ENCODE measurements at places on chromosomes 2 and 18.
A peak's percentile ranks its signal among the peaks of the same experiment; 100 is the strongest.

DNA sequence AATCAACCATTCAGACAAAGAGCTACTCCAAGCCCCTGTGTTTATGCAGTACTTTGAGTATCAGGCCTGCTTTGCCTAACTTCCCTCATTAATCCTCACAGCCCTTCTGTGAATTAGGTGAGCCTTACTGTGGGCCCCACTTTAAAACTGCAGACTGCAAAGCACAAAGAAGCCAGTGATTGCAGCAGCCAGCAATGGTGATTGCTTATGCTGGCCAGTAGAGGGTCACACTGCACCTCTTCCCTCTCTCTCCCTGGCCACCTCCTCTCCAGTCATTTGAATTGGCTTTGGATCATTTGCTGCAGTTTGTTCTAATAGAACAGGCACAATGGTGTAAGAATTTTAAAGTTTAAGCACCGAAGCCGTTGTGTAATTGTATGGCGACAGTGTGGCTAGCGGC lies 229.9 kb downstream of the AGPS start:
- DNase-seq = no peak

DNA sequence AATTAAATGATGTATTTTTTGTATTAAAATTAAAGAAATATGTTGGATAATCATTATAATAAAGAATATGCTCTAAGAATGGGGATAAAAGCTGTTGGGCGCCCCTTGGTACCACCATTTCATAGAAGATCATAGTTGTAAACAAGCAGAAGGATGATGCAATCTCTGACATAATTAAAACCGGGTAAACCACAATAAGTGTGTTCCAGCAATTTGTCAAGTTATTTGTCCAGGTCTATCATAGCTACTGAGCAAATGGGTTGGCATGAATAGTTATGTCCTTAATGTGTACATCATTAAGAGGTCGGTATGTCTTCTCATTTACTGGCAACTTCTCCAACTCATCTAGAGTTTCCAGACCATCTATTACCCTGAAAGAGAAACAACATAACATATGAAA lies 6.7 kb upstream of the CLK1 start:
- no peak for DNase-seq

GRCh38 chr2:202051499-202052161 lies 18.0 kb downstream of the FZD7 start:
- DNase-seq = no peak

DNA sequence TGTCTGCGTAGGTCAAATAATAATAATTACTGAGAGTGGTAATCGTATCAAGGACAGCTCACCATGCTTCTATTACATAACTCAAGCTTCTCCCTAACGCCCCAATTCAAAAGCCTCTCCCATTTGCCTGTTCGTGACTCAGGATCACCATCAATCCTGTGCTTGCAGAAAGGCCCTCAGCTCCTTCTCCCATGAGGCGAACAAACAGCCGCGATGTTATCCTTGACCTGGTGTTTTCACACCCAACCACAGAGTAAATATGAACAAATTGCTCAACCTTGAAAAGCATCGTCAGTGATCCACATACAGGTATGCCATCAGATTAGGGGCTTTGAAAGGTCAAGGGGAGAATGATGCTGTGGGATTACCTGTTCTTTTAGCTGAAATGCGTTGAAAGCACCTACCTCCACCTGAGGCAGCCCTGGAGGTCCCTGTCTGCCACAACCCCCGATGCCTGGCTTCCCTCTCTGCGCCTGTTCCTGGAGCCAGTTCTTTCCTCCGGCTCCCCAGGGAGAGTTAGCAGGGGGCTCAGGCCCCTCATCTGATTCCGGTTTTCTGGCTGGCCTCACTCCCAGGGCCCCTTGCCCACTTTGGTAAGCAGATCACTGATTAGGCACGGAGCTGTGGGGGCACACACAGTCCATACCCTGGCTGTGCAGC lies 39.1 kb upstream of the ODC1 start:
- no peak for DNase-seq

DNA sequence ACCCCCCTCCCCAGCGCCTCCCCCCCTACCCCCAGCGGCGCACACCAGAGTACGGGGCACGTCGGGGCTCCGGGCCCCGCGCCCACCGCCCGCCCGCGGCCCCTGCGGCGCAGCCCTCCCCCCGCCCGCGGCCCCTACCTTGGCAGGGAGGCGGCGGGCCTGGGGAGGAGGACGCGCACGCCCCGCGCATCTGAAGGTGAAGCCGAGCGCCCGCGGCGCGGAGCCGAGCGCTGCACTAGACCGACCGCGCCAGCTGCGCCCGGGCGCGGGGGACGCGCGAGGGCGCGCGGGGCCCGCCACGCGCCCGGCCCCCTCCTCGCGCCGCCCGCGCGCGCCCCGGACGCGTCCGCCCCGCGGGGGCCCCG lies at the start of gene ZNF516:
Gene ZNF516, minus strand, starts transcription at position 237 of the 365 bp plus-strand sequence. CDS start 52,188 bp downstream, outside the sequence.
- DNase-seq = peak; percentile 81

- DNase-seq = peak; percentile 41
Observed at GRCh38 chr2:232697807-232698110, 628 bp downstream of the GIGYF2 start.

GRCh38 chr2:120948662-120949011 lies 213.0 kb downstream of the GLI2 start:
- DNase-seq = no peak

DNA sequence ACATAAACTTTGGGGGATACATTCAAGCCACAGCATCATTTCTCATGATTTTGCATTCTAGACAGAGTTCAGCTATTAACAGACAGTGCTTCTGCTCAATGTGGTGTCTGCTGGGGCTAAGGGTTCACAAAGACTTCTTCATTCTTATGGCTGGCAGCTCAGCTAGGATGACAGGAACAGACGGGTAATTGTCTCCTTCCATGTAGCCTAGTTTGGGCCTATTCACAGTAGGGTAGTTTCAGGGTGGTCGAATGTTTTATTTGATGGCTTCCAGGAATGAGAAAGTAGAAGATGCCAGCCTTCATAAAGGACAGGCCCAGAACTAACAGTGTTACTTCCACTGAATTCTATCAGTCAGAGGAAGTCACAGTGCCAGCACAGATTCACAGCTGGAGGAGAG lies 26.0 kb upstream of the BCL2L11 start:
- no peak for DNase-seq

DNA sequence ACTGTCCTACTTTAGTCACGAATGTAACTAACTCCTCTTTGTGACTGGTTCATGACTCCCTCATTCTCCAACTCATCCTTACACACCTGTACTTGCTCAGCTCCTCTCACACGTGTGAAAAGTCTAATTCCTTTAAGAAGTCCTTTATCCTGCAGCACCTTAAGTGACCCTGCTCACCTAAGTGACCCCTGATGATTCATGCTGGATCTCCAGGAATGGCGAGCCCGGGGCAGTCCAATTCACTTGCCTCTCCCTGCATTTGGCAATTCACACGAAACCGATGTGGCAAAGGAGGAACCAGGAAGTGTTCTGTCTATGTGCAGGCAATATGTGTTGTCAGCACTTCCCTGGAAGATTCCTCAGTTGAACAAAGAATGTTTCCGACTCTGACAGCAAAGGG lies 189.8 kb upstream of the NABP1 start:
- no peak for DNase-seq

DNA sequence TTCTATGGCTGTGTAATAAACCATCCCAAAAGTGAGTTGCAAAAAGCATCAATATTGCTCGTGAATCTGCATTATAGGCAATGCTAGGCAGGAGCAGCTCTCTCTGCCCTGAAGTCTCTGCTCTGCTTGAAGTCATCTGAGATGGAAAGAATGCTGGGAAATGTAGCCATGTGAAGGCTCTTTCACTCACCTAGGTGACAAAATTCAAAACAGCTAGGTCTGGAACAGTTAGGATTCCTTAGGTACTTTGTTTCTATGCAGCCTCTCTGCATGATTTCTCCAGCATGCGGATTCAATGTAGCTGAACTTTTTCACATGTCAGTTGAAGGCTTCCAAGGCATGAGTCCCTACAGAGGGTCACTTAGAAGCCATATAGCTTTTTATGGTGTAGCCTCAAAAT lies 1383.7 kb downstream of the LRP1B start:
- no peak for DNase-seq

DNA sequence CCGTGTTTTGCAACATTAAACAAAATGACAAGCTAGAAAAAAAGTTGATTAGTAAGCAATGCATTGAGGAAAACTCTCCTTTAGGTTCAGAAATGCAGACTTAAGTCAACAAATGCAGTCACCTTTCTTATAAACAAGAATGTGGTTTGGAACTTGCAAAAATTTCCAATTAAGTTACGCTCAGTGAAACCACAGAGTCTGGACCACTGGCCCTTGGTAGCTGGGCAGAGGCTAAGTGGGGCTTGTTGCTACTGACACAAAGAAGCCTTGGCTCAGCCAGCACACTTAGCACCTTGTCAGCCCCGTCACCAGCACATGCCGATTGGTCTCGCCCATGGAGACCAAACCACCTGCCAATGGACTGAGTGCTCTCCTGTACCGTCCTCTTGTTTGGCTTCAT lies 53.0 kb downstream of the SMIM21 start:
- DNase-seq = no peak
